ENCODE measurements at places on chromosomes 3 and 15. TPM values are rescaled to one million over a fixed set of nuclear protein-coding genes. Genes with fewer than 3 reads are reported as not detected.

DNA sequence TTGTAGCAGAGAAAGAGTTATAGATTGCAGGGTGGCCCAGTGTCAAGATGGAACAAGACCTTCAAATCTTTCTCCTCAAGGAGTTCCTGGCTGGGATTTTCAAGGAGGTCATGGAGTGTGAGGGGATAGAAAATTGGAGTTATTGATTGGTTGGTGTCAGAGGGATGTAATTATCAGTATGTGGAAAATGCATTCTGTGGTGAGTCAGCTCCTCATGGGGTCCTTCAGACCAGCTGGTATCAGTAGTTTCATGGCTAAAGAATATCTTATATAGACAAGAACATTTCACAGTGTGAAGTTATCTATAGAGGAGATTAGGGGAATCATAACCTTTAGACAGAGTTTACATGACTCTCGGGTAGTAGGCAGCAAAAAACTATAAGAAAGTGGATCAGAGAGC is 1114.0 kb upstream of the GBE1 start:
- H3K27ac ChIP-seq, result no peak overlapping the region
- DNase-seq, result no peak
- peaks cover 15% of the 10 kb centered on the region for H3K4me1 ChIP-seq

DNA sequence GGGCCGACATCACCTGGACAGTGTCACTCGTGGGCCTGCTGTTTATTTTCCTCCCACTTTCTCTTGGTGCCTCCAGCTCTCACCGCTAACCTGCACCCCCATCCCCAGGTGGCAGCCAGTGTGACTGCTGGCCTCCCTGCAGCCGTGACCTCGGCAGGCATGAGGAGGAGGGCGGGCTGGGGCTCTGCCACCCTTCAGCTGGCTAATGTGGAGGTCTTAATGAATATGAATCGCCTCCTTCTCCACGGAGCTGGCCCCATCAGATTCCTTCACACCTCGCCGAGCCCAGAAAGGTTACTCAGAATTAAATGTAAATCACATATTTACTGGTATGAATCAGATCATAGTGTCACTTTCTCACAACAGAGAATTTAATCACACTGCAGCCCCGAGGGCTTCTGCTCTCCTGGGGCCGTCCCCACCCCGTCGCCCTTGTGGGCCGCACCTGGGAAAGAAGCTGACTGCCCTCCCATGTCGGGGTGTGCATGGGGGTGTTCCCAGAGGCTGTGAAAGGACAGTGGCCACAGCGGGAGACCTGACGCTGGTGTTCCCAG is 171.1 kb upstream of the TLE3 start:
- no peaks in the 10 kb centered on the region for H3K36me3 ChIP-seq
- no peak for DNase-seq
- H3K27me3 ChIP-seq, result no peaks in the 10 kb centered on the region

GRCh38 chr3:44962621-44963393 is 13.2 kb downstream of the ZDHHC3 start:
- DNase-seq, result no peak
- H3K27ac ChIP-seq, result no peak overlapping the region
- H3K27me3 ChIP-seq, result no peaks in the 10 kb centered on the region
- no peaks in the 10 kb centered on the region for H3K36me3 ChIP-seq
- H3K4me3 ChIP-seq, result no peak overlapping the region

- no peak for DNase-seq
- H3K36me3 ChIP-seq, result no peaks in the 10 kb centered on the region
- no peak overlapping the region for H3K27ac ChIP-seq
- peaks cover 34% of the 10 kb centered on the region for H3K4me1 ChIP-seq
- H3K27me3 ChIP-seq, result no peaks in the 10 kb centered on the region
Observed at GRCh38 chr15:77532067-77532710, 100.5 kb downstream of the LINGO1 start.

- H3K4me1 ChIP-seq, result no peaks in the 10 kb centered on the region
- DNase-seq, result no peak
- H3K36me3 ChIP-seq, result no peaks in the 10 kb centered on the region
- no peak overlapping the region for H3K27ac ChIP-seq
- no peaks in the 10 kb centered on the region for H3K27me3 ChIP-seq
- H3K4me3 ChIP-seq, result no peak overlapping the region
Observed at GRCh38 chr3:55156851-55157650, 229.2 kb upstream of the LRTM1 start.

ECE2 gene
- total RNA-seq, result 0.24 TPM
